ENCODE measurements at places on chromosomes 4 and X.

- peak; percentile 35 for DNase-seq
Measured at GRCh38 chr4:37891260-37892159, 626 bp downstream of the TBC1D1 start.

- DNase-seq = no peak
Measured at GRCh38 chrX:135652602-135653001, 60.8 kb upstream of the CT45A1 start.

DNA sequence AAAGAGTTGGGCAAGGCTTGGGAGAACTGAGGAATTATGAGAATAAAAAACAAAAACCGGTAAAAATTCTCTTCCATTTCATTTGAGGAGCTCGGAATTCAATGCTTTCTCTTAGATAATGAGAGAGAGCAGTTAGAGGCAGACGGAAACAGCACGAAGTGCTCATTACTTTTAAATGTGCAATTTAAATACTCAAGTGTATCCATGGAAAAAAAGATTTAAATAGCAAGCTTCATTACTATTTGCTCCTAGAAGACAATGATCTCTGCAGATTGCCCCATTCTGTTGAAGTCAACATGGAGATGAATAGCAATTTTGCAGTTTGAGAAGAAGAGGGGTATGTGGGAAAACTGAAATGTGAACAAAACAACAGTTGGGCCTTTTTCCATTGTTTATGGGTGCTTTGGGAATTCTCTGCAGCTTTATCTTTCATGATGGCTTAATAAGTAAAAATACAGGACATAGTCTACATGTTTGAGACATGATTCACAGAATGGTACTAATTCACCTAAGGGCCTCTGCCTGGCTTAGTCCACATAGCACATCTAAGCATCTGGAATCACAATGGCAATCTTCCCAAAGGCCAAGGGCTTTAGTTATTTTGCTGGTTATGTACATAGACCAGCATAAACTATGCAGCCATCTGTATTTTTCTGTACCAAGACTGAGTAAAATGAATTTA is 512.7 kb upstream of the FAT1 start:
- DNase-seq = no peak

- no peak for DNase-seq
Measured at GRCh38 chr4:108320061-108320460, 151.3 kb upstream of the LEF1 start.

- DNase-seq = peak; percentile 40
Measured at GRCh38 chr4:37885496-37885895, 5.4 kb upstream of the TBC1D1 start.

DNA sequence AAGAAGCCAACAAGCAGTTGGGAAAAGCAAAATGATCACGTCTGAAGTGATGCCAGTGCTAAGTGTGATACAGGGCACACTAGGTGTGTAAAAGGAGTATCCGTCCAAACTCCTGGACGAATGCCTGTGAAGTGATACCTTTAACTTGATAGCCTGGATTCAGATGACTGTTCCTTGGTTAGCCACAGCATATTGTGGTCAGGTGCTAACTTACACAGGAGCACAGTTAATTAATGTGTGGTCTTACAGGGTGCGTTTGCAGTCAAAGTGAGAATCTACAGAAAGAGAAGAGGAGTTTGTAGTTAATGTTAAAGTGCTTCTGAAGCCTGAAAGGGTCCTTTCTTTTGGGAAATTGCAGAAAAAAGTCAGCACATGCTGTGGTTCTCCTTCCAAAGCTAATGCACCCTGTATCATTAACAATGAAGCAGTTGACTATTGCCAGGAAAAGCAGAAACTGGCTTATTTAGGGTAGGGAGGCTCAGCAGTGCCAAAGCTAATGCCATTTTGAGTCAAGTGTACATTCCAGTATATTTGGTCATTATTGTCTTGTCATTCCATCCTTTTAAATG is 61.1 kb downstream of the DCLK2 start:
- no peak for DNase-seq

- DNase-seq = no peak
Measured at GRCh38 chr4:81652069-81652478, 180.4 kb upstream of the RASGEF1B start.

GRCh38 chrX:44162964-44163475 is 180.5 kb downstream of the EFHC2 start:
- no peak for DNase-seq

GRCh38 chrX:10168226-10168625 is 11.5 kb downstream of the CLCN4 start:
- DNase-seq = no peak

- no peak for DNase-seq
Measured at GRCh38 chr4:4791299-4792111, 68.0 kb upstream of the MSX1 start.

GRCh38 chr4:124727331-124727890 is 14.9 kb upstream of the ANKRD50 start:
- no peak for DNase-seq

DNA sequence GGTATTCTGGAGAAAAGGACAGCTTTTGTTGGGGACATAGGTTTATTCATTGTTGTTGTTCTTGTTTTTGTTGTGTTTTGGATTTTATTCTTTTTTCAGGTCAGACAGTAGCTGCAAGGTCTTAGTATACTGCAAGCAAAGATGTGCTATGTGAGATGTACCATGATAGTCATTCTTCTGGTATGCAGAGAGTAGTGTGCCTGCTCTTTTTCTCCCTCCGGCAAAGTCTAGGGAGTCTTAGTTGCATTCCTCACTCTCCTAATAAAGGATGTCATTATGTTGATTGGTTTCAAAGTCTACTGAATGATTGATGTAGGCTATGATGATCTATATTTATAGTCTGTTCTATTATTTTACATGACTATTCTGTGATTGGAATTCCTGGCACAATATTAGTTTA is 119.9 kb upstream of the POF1B start:
- no peak for DNase-seq

DNA sequence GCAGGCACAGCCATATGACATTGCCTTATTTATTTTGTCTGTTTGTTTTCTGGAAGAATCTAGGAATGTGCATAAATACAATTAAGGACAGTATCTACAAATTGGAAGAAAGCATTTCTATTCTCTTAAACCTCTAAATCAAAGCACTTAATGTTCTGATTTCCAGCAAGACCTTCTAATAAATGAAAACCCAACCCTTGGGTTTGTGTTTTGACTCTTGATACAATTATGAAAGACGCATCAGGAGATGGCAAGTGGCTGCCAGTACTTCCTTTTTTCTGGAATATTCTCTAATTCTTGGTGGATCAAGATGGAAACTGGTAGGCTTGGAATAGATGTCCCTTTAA is 437 bp upstream of the CPE start:
- DNase-seq = no peak

GRCh38 chrX:120286733-120287512 is 24.3 kb downstream of the TMEM255A start:
- no peak for DNase-seq

- no peak for DNase-seq
Measured at GRCh38 chr4:42985976-42986375, 93.5 kb downstream of the GRXCR1 start.

- DNase-seq = no peak
Measured at GRCh38 chr4:2179717-2180116, 62.2 kb downstream of the HAUS3 start.

DNA sequence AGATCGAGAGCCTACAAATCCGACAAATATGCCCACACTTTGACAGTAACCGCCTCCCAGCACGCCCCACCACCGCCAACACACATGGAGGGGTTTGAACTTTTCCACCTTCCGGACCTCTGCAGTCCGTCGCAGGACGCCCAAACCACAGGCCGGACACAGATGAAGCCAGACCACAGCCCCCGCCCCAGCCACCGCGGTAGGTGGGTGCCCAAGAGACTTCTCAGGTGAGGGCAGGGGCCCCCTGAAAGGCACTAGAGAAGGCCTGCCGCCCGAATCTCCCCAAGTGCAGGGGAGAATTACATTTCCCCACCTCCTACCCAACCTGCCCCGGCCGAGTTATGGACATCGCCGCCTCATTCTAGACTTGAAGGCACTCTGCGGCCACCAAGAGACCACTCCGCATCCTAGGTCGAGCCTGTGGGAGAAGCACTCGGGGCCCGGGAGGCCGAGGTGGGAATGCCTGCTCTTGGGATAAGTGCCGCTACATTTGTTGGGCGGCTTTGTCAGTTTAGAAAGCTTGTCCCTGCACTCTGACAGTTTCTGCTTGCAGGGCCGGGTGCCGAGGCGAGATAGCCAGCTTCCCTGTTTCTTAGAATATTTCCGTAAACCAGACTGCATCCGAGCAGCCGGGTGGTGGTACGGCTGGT is 21.5 kb downstream of the HAND2 start:
- no peak for DNase-seq

- no peak for DNase-seq
Measured at GRCh38 chr4:188728359-188728758, 589.1 kb downstream of the TRIML1 start.

- DNase-seq = no peak
Measured at GRCh38 chr4:13292372-13292771, 191.8 kb downstream of the RAB28 start.

- no peak for DNase-seq
Measured at GRCh38 chrX:68876731-68877130, 47.9 kb downstream of the EFNB1 start.

DNA sequence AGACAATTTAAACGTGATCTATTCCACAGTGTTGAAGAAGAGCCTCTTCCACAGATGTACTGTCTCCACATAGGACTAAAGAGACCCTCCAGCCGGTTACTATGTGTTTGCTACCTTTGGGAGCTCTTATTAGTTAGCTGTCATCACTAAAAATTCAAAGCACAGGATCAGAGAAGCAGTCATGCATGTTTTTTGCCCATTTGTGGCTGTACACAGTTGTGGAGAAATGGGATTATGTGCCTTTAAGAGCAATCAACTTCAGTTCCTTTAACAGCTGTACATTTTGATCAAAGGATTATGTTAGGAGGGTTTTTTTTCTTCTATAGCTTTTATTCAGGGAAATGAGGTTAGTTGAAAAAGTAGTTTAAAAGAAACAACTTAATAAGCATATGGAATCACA is 149.0 kb upstream of the SPOCK3 start:
- DNase-seq = no peak

DNA sequence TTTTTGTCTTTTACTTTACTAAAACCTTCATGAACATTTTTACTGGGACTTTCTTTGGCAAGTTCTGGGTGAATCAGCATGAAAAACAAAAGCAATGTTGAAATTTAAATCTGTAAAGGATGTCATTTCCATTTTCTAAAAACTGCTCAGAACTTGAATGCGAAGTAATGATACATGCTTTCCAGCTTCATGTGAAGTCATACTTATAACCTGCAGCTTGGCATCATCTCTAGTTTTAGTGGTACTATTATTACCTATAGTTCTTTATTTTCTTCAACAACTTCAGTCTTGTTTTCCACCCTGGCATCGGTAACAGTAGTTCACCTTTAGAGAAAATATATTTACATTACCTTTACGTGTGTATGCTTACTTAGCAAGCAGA is 421.4 kb upstream of the DIPK2B start:
- DNase-seq = no peak

GRCh38 chr4:53233114-53233795 is 132.6 kb downstream of the SCFD2 start:
- no peak for DNase-seq

DNA sequence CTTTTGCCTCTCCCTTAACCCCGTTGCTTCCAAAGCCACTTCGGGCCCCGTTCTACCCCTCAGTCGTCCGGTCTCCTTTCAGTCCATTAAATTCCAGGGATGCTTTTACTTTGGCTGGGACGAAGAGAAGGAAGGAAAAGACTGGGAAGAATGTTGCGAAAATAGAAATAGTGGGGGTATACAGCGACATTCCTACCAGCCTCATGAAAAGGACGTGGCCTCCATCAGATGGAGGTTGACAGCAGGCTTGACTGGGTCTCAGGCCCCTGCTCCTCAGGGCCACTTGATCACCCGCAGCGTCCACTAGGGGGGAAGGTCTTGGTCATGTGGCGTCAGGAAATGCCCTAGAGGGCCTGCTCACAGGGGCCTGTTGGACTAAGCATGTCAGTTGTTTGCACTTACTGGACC is 657 bp upstream of the ANKRD50 start:
- DNase-seq = peak; percentile 67

- DNase-seq = no peak
Measured at GRCh38 chrX:54817220-54817820, 9.8 kb downstream of the MAGED2 start.

- no peak for DNase-seq
Measured at GRCh38 chr4:42676066-42676951, 19.4 kb upstream of the ATP8A1 start.

- DNase-seq = no peak
Measured at GRCh38 chr4:8328866-8329559, 59.5 kb downstream of the HTRA3 start.

DNA sequence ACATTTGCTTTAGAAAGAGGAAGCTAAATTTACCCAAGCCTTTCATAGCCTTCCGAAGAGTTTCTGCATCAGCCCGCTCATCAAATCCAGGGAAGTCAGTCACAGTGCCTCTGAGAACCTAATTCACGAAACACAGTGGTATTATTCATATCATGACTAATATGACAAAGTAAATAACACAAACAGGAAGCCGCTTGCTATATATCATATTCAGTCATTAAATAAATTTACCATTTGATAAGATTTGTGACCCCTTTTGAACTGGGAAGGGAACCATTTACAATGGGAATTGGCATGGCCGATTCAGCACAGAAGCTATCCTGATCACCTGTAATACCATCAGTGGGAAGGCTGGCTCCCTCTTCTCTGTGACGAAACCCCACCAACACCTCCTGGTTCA is 10.5 kb downstream of the ANXA5 start:
- no peak for DNase-seq

DNA sequence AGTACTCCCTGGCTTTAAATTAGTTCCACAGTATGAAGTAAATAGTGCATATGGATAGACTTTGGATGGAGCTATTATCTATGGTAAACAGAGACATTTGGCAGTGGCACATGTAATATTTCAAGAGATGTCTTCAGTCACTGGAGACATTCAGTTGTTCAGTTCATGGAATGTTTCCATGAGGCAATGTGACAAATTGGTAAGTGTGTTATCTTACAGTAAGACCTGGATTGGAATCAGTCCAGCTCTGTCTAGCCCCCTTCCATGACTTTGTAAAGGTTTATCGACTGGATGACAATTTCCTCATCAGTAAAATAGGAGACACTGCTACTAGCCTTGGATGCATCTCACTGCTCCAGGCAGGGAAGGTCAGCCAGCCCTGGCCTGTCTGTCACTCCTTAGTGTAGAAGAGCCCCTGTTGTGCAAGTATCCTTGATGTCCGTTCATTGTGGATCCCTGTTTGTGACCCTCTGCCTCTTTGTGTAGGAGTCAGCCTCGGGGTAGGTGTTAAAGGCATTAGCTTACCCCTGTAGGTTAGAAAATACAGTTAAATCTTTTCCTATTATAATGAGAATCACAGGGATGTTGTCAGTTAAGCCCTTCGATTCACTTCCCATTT is 335.9 kb downstream of the ANK2 start:
- no peak for DNase-seq
